Spinal cord (tissue), 10 donors: ENCODE measurements at places on chromosomes 1 and 21. TPM values are rescaled to one million over a fixed set of nuclear protein-coding genes. Genes with fewer than 3 reads are reported as not detected.

GRCh38 chr1:67941746-67942145, 108.5 kb upstream of the GNG12 start:
- no peaks in the 10 kb centered on the region for H3K36me3 ChIP-seq
- H3K27ac ChIP-seq: no peak overlapping the region
- H3K27me3 ChIP-seq: no peaks in the 10 kb centered on the region
- H3K4me3 ChIP-seq: no peak overlapping the region

- no peak overlapping the region for H3K27ac ChIP-seq
- H3K36me3 ChIP-seq: peaks cover 95% of the 10 kb centered on the region
- H3K27me3 ChIP-seq: no peaks in the 10 kb centered on the region
- H3K4me3 ChIP-seq: no peak overlapping the region
- no peak for DNase-seq
- H3K4me1 ChIP-seq: peaks cover 5% of the 10 kb centered on the region
These were observed 79.2 kb downstream of the ARHGEF10L start for GRCh38 chr1:17618558-17619247.

Gene CLCA4
- total RNA-seq: 0.17 TPM

DNA sequence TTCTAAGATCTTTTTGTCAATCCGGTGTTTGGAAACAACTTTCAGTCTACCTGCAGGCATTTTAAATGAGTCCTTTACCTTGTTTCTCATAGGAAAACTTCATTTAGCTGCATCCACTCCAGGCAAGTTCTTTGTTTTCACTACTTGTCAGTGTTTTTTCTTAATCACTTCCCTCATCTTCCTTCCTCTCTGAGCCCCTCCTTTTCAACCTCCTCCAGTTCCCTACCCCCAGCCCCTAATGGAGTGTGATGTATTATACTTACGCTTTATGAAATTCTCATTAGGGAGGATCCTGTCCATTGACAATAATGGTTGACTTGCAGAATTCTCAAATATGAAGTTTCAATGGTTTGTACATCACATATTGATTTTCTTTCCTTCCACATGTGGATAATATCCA, 62.5 kb upstream of the BACH1 start:
- no peak for DNase-seq
- no peak overlapping the region for H3K4me3 ChIP-seq
- H3K4me1 ChIP-seq: no peaks in the 10 kb centered on the region
- H3K27ac ChIP-seq: no peak overlapping the region
- no peaks in the 10 kb centered on the region for H3K27me3 ChIP-seq
